Activated T-cell treated with anti-CD3 and anti-CD28 coated beads for 24 hours (primary cell): ENCODE measurements at places on chromosomes 7 and 10.

GRCh38 chr10:74150204-74150989 is at the start of gene AP3M1:
AP3M1 (minus strand) TSS chr10:74150828; CDS start chr10:74138379, 12,449 bp downstream.
- peak; percentile 72 for DNase-seq

- DNase-seq: no peak
Measured at GRCh38 chr7:140568021-140568813, 72.4 kb downstream of the DENND2A start.

DNA sequence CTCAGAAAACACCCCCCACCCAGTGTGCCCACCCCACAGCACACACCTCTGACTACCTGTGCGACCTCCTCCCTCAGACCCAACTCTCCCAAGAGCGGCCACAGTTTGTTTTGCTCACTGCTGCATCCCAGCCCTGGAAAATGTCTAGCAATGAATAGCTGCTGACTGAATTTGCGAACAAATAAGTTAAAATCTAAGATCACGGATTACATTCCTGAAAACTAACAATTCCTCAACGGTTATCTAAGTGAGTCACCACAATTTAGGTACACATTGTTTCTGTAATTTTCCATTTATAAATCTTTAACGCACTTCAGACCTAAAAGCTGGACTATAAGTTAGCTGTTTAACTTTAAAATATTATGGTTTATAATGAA is 235.2 kb downstream of the ZMYND11 start:
- DNase-seq: no peak

DNA sequence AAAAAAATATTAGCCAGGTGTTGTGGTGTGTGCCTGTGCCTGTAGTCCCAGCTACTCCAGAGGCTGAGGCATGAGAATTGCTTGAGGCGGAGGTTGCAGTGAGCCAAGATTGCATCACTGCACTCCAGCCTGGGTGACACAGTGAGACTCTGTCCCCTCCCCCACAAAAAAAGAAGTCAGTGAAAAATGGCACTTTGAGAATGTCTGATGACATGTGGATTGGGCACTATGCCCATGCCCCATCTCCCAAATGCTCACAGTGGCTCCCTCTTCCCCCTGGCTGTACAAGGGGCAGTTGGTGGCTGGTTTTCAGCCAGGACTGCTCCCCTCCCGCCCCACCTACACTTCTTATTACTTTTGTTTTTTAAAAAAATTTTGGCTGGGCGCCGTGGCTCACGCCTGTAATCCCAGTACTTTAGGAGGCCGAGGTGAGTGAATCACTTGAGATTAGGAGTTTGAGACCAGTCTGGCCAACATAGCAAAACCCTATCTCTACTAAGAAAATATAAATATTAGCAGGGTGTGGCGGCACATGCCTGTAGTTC is 26.1 kb downstream of the IL15RA start:
- no peak for DNase-seq
